ENCODE measurements at places on chromosomes 4 and X.

GRCh38 chr4:6360385-6360784 is 90.7 kb downstream of the WFS1 start:
- no peak for DNase-seq

DNA sequence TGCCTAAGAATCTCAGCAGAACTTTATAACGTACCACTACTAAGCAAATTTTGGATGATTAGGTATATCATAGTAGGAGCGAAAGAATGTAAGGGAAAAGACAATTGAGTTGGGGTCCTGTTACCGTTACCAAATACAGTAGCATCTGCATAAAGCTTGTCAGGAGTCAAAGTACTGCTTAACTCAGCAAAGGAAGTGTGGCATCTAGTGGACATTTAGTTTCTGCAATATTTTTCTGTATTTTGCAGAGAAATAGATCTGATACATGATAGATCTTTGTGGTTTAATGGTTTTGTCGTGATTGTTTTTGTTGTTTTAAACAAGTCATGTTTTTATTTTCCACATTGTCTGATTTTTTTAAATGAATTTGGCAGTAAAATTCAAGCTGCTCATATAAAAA is 81.0 kb upstream of the SMARCAD1 start:
- DNase-seq, result no peak

- DNase-seq, result no peak
Measured at GRCh38 chr4:164904941-164905340, 28.0 kb downstream of the APELA start.

DNA sequence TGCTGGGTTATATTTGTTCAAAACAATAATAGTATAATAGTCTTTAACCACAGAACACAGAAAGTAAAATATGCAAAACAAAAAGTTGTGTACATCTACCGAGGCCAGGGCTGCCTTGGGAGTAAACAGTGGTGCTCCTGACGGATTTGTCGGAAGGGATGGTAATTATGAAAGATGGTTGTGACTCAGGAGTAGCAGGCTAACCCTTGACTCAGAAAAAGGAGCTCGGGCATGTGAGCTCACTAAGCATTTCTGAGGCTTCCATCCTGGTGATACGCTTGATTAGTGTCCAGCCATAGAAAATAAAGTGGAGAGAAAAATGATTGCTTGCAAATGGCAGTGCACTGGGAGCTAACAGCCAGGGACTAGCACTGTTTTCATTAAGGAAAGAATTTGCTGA is 53.2 kb upstream of the SPANXB1 start:
- no peak for DNase-seq

- no peak for DNase-seq
Measured at GRCh38 chr4:26076896-26077295, 162.9 kb downstream of the SMIM20 start.

GRCh38 chr4:47776353-47776752 is 61.5 kb downstream of the CORIN start:
- no peak for DNase-seq

DNA sequence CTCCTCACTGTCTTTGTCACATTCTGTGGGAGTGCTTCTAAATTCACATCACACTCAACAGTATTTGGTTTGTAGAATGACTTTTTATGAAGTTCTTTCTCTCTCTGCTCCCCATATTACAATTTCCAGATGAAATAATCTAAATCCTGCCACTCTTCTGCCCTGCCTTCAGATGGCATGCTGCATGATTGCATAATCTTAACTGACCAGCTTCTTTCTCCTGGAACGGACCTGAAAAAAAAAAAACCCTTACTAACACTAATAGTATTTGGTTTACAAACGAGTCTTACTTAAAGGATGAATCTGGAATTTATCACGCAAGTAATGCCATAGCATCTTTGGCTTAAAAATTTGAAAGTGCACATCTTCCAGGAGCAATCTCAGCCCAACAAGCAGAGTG is 272.3 kb downstream of the NAF1 start:
- no peak for DNase-seq

DNA sequence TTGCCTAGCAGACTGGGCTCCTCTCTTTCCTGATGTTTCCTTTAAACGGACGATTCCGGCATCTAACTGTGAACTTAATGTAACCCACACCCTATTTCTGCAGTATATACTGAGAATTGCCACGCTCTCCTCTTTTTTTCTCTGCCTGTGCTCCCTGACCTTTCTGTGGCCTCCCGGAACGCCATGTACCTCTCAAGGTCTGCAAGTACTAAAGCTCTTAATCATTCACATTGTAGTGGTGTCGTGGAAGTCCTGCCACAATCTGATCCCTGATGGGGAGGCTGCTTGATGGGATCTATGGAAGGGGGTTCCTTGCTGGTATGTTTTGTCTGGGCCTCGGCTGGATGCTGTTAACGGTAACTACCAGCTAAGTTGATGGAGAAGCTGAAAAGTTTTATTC is 302.9 kb upstream of the EPHA5 start:
- no peak for DNase-seq

DNA sequence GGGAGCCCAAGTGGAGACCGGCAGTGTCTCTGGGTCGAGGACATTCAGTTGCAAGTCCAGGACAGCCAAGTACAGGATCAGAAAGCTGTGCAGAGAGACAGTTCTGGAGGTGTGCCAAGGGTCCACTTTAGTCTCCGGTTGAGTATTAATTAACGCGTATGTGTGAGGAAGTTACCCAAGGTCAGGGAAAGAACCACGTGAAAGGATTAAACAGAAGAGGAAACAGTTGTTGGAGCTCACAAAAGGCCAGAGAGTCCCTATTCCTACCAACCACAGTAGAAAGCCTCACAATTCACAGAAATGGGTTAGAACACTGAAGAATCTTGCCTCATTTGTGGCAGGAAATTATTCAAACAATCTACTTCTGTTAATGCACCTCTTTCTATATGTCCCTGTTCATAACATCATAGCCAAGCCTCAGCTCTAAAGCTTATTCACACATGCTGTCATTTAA is 17.9 kb upstream of the NSUN7 start:
- no peak for DNase-seq

- DNase-seq, result peak; percentile 49
Measured at GRCh38 chr4:74283614-74284013, 24.7 kb upstream of the EPGN start.

DNA sequence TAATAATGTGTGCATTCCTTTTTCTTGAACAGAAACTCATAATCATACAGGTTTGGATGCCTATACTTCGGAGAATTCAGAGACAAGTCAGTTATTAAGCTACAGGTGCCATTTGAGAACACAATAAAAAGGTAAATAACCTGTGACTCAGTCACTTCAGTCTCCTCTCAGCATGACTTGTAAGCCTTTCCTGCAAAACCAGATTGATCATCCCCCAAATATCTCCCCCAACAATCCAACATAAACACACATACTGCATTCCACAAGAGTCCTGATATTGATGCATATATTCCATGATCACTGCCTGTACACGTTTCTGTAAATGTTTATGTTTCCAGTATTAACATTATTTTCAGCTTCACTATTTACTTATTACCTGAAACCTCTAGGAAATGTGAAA is 110.8 kb downstream of the PWWP3B start:
- no peak for DNase-seq

- DNase-seq, result no peak
Measured at GRCh38 chr4:55329012-55329411, 17.0 kb upstream of the SRD5A3 start.

- DNase-seq, result no peak
Measured at GRCh38 chr4:25818876-25819275, 43.9 kb downstream of the SEL1L3 start.

- no peak for DNase-seq
Measured at GRCh38 chr4:150033081-150033480, 45.2 kb upstream of the DCLK2 start.

GRCh38 chr4:174999407-174999806 is 81.2 kb downstream of the ADAM29 start:
- DNase-seq, result peak; percentile 21

DNA sequence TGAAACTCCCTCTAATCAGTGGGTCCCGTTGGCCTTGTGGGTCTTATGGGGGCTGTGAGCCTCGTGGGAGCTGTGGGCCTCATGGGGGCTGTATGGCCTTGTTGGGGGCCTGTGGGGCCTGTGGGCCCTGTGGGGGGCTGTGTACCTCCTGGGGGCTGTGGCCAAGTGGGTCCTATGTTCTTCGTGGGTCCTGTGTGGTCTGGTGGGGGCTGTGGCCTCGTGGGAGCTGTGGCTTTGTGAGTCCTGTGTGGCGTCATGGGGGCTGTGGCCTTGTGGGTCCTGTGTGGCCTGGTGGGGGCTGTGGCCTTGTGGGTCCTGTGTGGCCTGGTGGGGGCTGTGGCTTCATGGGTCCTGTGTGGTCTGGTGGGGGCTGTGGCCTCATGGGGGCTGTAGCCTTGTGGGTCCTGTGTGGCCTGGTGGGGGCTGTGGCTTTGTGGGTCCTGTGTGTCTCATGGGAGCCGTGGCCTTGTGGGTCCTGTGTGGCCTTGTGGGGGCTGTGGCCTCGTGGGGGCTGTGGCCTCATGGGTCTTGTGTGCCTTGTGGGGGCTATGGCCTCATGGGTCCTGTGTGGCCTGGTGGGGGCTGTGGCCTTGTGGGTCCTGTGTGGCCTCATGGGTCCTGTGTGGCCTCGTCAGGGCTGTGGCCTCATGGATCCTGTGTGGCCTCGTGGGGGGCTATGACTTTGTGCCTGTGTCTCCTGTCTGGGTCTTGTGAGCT is 7.4 kb downstream of the PCGF3 start:
- DNase-seq, result no peak

- no peak for DNase-seq
Measured at GRCh38 chr4:182921608-182922007, 4.4 kb upstream of the DCTD start.

DNA sequence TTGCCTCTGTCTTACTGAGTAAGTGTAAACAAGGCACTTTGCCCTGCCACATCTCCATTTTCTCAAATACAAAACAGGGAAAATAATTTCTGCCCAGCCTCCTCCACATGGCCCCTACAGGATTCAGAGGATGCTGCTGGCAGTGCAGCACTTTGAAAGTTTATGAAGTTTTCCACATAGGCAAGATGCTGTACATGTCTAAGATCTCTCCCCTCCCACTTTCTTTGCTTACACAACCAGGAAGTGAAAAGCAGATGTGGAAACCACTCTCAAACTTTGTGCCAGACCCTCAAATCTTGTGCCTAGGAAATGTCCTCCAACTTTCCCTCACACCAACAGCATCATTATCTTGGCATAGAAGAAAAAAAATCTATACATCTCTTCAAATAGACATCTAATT is 257.0 kb upstream of the LDB2 start:
- DNase-seq, result no peak

DNA sequence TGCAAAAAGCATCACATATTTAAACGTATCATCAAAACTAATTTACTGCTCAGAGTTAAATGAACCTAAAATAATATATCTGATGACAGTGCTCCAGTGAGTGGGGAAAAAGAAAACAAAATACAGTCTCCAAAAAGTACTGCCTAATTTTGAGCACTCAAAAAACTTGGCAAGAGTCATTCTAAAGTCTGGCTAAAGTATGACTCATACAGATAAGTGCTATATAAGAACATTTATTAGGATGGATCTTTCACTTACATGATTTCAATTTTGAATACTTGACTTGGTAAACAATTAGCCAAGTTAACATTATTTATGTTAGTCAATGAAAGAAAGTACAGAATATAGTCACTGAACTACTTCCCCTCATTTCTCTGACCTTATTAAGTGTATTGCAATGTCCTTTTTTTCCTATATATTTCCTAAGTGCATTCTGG is 27.2 kb downstream of the FBXO8 start:
- DNase-seq, result no peak

DNA sequence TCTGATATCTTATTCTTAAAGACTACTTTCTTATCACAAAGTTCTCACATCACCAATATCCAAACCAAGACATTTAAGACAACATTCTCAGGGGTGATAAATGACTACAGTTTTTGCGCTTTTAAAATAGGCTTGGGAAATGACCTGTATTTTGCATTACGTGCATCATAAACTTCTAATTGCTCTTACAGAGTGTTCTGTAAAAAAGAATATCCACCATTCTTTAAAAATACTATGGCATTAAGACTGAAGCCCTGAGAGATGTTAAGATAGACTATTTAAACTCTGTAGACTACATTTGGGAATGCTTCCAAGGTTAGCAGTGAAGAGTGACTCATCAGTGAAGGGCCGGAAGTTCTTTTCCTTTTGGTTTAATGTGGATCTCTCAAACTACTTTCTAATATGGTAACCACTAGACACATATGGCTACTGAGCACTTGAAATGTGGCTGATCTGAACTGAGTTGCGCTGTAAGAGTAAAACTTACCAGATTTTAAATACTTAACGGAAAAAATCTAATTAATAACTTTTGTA is 518.8 kb upstream of the FTHL17 start:
- no peak for DNase-seq

GRCh38 chr4:113901994-113902787 is 77.3 kb downstream of the ARSJ start:
- peak; percentile 23 for DNase-seq

DNA sequence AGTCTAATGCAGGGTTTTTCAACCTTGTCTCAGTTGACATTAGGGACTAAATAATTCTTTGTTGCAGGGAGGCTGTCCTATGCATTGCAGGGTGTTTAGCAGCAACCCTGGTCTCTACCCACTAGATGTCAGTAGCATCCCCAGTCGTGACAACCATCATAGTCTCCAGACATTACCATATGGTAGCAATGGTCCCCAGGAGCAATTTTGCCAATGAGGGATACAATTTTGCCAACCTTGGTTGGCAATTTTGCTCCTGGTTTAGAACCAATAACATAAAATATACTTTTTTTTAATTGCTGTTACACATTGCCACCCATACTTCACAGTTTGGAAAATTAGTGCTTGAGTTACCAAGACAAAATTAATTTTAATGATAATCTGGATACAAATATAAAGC is 6.0 kb downstream of the EREG start:
- no peak for DNase-seq

DNA sequence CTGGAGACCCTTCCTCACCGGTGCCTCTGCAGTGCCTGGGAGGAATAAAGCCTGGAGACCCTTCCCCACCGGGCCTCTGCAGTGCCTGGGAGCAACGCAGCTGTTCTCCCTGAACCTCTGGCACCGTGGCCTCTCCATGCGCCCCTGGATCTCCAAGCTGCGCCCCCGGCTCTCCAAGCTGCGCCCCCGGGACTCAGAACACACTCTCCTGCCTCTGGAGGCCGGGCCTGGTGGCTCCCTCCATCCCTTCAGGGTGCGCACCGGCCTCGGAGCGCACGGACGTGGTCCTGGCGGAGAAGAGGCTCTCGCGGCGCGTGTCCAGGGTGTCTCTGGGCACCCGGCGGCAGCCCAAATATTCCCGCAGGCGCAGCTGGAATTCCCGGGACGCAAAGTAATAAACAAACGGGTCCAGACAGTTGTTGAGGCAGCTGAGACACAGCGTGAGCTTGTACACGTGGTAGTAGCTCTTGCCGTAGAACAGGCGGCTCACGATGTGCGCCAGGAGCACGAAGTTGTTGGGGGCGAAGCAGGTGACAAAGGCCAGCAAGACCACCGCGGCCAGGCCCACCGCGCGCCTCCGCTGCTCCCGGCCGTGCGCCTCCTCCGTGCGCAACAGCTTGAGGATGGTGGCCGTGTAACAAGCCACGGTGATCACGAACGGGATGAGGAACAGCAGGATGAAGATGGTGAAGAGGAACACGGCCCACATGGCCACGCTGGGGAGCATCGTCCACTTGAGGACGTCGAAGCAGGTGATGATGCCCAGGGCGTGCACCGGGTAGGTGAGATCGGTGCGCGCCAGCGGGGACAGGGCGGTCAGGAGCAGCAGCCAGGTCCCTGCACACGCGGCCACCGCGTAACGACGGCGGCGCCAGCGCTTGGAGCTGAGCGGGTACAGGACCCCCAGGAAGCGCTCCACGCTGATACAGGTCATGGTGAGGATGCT is 12.8 kb upstream of the ASMTL start:
- DNase-seq, result no peak

Data from kidney epithelial cell (primary cell).